Adipocyte (in vitro differentiated cells): ENCODE measurements at places on chromosomes 11 and 22.
A peak's percentile ranks its signal among the peaks of the same experiment; 100 is the strongest.

DNA sequence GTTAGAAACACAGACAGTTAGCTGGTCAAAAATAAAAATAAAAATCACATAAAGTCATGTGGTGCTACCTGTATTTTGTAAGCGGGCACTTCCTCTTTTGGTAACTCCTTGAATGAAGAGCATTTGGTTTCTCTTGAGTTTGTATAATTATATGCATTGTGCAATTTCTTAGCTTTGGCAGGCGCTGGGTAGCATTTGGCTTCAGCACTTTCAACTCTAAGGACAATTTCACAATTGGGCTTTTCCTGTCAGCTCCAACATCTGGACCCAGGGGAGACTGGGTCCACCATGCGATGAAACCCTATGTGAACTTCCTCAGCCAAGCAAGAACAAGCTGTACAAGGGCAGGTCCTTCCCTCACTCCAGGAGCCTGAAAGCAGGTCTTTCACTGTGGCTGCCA, 169.1 kb downstream of the RRAS2 start:
- peak; percentile 95 for DNase-seq

DNA sequence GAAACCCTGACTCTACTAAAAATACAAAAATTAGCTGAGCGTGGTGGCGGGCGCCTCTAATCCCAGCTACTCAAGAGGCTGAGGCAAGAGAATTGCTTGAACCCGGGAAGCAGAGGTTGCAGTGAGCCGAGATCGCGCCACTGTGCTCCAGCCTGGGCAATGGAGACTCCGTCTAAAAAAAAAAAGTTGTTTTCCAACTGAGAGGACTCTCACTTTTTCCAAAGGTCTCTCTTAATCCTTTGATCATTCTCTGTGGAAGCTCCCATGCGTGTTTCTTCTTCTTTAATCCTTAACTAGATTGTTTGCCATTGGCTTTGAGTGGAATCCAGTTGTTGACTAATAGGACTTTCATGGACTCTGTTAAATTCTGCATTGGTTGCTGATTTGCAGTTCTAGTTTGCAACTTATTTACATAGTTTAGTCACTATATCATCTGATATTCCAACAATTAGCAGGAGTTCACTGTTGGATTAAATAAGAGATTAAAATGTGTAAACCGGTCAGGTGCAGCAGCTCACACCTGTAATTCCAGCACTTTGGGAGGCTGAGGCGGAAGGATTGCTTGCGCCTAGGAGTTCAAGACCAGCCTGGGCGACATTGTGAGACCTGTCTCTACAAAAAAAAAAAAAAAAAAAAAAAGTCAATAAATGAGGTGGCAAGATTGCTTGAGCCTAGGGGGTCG, 79.7 kb downstream of the C22orf31 start:
- DNase-seq, result no peak

DNA sequence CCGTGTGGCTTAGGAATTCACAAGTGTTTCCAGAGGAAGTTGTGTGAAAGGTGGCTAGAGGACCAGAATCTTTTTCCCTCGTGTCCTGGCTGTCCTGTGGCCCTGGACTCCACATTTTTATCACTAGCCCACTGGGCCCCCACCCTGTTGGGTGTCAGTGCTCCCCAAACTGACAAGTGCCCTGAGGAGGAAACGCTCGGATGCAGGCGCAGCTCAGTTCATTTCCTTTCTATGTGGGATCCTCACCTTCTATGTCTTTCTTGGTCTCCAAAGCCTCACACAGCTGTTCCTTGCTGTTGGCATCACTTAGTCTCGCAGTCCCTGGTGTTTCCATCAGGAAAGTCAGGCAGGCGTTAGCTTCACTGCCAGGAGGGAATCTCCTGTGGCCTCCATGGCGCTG, 68.0 kb upstream of the KCNQ1OT1 start:
- no peak for DNase-seq

- DNase-seq, result no peak
These were observed 15.8 kb upstream of the SLC36A4 start for GRCh38 chr11:93213622-93214021.

- no peak for DNase-seq
These were observed 48.2 kb downstream of the KIAA1671 start for GRCh38 chr22:25000686-25001085.

DNA sequence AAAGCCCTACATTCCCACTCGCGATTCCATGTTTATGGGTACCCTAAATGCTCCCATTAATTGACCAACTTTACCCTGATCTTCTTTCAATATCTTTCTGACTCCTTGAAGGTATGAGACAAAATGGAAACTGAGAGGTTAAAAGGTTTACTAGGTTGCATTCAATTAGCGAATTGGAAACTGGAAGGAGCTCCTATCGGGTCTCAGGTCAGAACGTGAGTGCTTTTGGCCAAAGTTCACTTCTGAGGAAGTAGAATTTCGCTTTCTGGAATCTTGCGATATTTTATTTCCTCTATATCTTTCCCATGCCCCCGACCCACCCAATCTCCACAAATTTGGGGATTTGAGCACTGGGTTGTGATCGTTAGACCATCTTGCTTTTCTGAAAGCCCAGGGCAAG, 2.6 kb downstream of the EHF start:
- no peak for DNase-seq

DNA sequence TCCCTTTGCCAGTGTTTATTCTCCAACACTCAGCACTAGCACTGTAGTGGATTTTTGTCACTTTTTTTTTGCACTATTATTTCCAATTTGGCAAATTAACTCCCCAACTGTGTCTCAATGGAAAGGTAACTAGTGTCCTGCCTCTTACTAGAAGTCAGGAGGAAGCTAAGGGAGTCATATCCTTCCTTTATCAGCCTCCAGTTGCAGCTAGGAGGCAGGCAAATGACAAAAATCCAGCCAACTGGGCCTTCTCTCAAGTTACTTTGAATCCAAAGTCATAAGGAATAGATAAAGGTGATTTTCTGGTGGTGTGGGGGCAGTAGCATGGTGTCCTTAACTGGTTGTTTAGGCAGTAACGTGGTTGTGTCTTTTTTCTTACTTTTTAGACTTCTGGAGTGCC, 15.6 kb upstream of the P4HA3 start:
- no peak for DNase-seq

- DNase-seq, result peak; percentile 55
These were observed 67.5 kb downstream of the GAB2 start for GRCh38 chr11:78350091-78350645.

DNA sequence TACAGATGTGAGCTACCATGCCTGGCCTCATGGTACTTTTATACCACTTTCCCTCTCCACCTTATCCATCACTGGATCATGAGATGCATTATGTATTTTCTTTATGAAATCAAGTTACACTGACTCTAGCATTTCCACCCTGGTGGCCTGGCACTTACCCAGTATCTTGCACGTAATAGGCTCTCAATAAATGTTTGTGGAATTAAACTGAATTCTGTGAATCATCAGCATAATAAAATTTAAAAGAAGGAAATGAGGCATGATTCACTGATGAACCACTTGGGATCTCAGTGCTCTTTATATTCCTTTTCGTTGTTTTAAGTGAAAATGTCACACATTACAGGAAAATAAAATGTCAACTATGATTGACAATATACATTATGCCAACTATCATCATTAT, 25.1 kb downstream of the ADM start:
- DNase-seq, result peak; percentile 67

GRCh38 chr22:50012211-50013181, at the start of gene IL17REL:
Gene IL17REL, minus strand, starts transcription at chr22:50012765. Its CDS starts 119 bp downstream, at chr22:50012646.
- DNase-seq, result peak; percentile 49

- DNase-seq, result no peak
These were observed 5.1 kb downstream of the MB start for GRCh38 chr22:35611891-35612576.

GRCh38 chr22:20885017-20885556, 26.3 kb downstream of the SNAP29 start:
- no peak for DNase-seq

- no peak for DNase-seq
These were observed 3.4 kb upstream of the ATP5MGL start for GRCh38 chr22:42643634-42644421.

DNA sequence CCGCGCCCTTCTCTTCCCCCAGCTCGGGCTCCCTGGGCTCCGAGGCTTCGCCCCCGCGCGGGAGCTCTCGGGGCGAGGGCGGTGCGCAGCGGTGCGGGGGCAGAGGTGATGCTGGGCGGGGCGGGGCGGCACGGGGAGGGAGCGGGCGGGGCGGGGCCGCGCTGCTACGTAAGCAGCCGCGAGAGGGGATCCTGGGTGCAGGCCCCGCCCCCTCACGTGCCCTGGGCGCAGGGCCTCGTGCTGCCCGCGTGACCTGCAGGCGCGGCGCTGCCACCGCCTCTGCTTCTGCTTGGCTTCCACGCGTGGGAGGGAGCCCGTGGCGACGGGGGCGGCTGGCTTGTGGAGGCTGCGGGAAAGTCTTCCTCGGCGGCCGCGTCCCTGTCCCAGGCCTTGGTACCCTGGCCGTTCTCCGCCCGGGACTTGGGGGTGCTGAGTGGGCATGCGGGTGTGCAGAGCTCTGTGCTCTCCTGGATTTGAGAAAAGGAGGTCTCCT, 132.6 kb upstream of the HSD17B12 start:
- no peak for DNase-seq

DNA sequence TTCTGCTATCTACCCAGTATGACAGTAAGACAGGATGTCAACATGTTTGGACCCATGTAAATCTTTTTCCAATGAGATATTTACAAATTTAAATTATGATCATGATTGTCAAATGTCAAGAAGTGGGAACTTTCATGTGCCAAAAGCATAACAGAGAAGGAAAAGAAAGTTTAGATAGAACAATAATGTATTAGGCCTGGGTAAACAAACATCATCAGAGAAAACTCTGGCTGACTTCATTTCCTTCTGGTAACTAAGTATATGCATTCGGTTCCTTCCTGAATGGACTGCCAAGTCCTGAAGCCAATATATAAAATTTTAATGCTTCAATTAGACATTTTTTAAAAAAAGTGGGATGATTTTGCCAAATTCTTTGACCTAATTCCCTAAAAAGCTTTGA, 16.5 kb downstream of the RNF141 start:
- DNase-seq, result no peak

DNA sequence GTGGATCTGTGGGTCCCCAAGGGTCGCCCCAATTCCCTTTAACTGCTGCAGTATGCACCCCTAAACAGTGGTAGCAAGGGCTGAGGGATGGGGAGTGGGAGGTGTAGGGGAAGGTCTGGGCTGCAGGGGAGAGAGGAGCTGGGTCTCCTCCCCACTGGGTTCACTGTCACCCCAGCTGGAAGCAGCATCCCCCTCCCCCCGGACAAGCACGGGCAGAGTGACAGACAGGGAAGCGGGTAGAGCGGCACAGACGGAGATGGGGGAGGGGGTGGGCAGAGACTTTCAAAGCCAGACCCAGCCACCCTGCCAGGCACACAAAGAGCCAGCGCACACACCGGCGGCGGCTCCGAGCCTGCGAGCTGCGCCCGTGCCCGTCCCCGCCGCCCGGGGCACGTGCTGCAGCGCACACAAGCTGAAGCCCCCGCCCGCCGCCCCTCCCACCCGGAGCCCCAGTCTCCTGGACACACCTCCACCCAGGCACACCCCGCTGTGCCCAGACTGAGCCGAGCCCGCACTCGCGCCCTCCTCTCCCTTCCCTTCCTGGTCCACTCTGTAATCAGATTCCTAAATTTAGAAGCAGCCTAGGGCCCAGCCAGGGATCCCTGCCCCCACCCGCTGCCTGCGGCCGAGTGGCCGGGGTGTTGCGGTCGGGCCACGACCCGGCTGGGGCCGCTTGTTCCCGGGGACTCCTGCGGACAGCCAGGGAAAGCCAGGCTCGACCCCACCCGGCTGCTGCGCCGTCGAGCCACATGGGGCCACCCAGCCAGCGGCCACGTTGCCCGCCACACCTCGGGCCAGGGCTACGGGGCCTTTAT, 935 bp upstream of the RCOR2 start:
- no peak for DNase-seq

DNA sequence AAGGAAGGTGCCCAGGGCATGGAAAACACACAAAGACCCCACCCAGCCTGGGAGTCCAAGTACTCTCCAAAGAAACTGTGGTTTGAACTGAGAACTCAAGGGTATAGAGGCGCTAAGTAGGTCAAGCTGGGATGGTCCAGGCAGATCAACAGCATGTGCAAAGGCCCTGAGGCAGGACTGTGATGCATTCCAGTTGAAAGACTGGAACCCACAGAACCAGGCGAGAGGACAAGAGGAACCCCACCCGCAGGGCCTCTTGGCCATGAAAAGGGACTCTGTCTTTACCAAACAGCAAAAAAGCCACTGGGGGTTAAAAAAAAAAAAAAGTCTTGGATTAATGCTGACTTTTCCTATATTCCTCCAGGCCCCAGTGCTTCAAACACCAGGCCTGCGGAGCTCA, 14.3 kb downstream of the CARD10 start:
- DNase-seq, result no peak

DNA sequence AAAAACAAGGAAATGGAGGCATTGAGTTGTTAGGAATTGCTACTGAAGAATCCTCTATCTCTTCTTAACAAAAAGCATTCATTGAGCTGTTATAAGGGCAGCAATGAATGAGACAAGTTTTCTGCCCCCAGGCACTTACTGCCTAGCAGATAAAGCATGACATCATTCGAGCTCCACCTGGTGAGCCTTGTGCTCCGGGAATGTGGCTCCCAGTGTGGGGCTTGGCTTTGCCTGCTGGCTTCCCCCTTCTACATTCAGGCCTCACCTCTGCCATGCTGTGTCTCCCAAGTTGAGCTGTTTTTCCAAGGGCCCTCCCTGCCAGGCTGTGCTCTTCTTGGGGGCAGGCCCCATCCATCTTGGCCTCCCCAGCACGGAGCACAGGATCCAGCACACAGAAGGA, 56.9 kb upstream of the EIF3D start:
- DNase-seq, result no peak

DNA sequence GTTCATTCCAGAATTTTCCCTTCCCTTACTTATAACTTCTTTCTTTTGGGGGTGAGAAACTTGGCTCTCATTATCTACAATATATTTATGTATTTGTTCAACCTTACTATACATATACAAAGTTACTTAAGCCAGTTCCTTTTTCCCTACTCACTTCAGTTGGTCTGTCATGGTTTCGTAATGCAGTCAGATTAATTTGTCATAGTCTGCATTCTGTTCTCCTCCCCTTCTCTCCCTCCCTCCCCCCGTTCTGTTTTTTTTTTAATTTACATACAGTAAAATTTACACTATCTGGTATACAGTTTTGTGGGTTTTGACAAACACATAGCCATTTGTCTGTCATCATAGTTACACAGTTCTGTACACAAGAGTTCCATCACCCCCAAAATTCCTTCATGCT, 71.8 kb upstream of the ADORA2A start:
- DNase-seq, result peak; percentile 63

- no peak for DNase-seq
These were observed 9.6 kb upstream of the TP53I11 start for GRCh38 chr11:44960200-44960845.

DNA sequence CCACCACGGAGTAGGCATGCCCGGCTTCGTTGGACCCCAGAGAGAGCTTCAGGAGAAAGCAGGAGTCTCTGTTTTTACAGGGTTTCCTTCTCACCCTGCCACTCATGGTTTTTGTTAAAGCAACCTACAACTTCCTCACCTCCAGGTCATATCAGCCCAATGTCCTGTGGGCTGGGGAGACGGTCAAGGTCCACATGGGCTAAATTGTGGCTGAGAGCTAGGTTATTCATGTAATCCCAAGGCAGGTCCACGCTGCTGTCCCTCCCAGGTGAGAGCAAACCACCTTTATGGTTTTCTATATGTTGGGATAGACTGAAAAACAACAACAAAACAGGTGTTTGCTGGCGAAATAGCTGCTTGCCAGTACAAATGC, 19.5 kb downstream of the TSPAN32 start:
- no peak for DNase-seq
